ENCODE measurements at places on chromosomes 12 and 14. TPM values are rescaled to one million over a fixed set of nuclear protein-coding genes. Genes with fewer than 3 reads are reported as not detected.

- no peak for DNase-seq
- H3K4me3 ChIP-seq = no peak overlapping the region
- no peaks in the 10 kb centered on the region for H3K4me1 ChIP-seq
- H3K36me3 ChIP-seq = no peaks in the 10 kb centered on the region
- H3K27ac ChIP-seq = no peak overlapping the region
Measured at GRCh38 chr12:13718271-13718670, 263.1 kb downstream of the GRIN2B start.

DNA sequence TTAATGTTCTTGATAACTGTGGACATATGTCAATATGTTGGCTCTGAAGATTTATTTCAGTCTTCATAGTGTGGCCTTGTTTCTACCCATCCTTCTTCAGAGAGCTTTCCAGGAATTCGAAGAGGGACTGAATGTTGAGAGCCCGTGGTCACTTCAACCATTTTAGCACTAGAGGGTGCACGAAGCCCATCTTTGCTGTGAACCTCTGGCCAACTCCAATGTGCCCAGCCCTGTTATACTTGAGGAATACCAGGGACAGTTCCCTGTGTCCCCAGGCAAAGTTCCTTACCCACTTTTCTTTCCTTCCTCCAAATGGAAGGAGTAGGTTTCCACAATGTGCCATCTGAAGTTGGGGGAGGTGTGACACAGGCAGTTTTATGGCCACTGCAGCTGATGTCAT is 603.5 kb downstream of the RPL10L start:
- H3K4me3 ChIP-seq = no peak overlapping the region
- no peaks in the 10 kb centered on the region for H3K27me3 ChIP-seq
- no peak overlapping the region for H3K27ac ChIP-seq
- no peaks in the 10 kb centered on the region for H3K36me3 ChIP-seq
- no peaks in the 10 kb centered on the region for H3K4me1 ChIP-seq

- DNase-seq = no peak
- no peak overlapping the region for H3K4me3 ChIP-seq
- H3K27me3 ChIP-seq = no peaks in the 10 kb centered on the region
- H3K4me1 ChIP-seq = no peaks in the 10 kb centered on the region
- H3K36me3 ChIP-seq = peaks cover 86% of the 10 kb centered on the region
- no peak overlapping the region for H3K27ac ChIP-seq
Measured at GRCh38 chr12:131720921-131721320, 10.0 kb downstream of the SFSWAP start.

DNA sequence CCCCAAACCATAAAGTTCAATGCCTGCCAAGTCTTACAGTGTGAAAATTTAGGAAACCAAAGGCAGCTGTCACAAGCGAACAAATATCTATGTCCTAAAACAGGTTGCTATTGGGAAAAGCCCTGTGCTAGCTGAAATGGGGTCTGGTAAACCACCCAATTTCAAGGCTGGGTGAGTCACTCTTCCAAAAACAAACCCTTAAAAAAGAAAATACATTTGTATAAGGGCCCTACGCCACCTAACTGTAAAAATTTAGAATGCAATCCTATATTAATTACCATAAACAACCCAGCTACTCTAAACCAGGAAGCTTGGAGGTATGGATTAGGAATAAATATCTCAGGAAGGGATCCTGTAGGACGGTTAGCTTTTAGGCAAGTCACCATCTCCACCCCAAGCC is 32.1 kb downstream of the PRMT8 start:
- H3K27me3 ChIP-seq = peaks cover 7% of the 10 kb centered on the region
- H3K4me1 ChIP-seq = no peaks in the 10 kb centered on the region
- DNase-seq = no peak
- H3K27ac ChIP-seq = no peak overlapping the region

GRCh38 chr14:56154321-56154720 is 36.1 kb downstream of the PELI2 start:
- DNase-seq = no peak
- no peak overlapping the region for H3K4me3 ChIP-seq
- H3K27me3 ChIP-seq = no peaks in the 10 kb centered on the region
- H3K27ac ChIP-seq = no peak overlapping the region

DNA sequence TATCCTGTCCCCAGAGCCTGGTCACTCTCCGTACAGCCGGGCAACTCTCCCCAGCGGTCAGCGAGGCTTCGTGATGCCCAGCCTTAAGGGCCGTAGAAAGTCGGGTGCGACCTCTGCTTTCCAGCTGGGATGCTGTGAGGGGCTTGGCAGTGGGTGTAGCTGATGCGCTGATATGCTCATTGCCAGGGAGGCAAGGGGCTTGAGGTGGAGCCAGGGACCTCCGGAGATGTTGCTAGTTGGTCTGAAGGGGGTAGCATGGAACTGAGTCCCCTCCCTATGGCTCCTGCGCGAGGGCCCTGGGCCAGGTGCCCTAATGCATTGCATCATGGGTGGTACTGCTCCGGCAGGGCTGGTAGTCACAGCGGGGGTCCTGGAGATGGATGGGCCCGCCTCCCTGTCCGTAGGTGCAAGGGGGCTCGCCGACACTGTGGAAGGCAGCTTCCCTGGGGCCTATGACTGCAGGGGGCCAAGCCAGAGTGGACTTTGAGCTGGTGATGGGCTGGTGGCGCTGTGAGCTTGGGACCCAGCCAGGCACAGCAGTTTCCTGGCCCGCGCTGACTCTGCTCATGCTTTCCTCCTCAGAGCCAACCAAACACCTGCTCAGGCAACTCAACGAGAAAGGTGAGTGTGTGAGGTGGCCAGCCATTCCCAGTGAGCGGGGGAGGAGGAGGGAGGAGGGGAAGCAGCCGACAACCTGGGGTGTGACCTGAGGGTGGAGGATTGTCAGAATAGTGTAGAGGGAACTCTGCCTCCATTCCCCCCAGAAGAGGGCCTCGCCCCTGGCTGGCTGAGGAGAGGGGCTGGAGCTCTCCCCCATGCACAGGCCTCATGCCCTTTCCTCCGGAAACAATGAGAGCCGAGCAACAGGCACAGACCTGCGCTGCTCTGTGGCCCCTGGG is 32.3 kb downstream of the PLEKHG3 start:
- DNase-seq = no peak
- H3K27ac ChIP-seq = no peak overlapping the region

DNA sequence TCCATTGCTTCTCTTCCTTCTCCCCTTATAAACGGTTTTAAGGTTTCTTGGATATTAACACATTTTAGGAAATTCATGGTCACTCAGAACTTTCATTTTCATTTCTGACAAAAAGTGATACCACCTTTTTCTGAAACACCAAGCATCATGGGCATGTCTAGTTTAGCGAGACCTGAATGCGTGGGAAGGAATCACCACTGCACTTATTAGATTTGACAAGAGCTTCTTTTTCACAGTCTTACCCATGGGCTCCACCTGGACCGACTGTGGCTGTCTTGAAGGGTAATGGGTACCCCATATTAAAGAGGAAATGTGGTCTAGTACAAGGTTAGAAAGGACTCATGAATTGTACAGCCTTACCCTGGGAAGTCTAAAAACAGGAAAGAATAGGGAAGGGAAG is 95.4 kb downstream of the KCNK10 start:
- H3K4me3 ChIP-seq = no peak overlapping the region
- no peak overlapping the region for H3K27ac ChIP-seq
- no peaks in the 10 kb centered on the region for H3K4me1 ChIP-seq

DNA sequence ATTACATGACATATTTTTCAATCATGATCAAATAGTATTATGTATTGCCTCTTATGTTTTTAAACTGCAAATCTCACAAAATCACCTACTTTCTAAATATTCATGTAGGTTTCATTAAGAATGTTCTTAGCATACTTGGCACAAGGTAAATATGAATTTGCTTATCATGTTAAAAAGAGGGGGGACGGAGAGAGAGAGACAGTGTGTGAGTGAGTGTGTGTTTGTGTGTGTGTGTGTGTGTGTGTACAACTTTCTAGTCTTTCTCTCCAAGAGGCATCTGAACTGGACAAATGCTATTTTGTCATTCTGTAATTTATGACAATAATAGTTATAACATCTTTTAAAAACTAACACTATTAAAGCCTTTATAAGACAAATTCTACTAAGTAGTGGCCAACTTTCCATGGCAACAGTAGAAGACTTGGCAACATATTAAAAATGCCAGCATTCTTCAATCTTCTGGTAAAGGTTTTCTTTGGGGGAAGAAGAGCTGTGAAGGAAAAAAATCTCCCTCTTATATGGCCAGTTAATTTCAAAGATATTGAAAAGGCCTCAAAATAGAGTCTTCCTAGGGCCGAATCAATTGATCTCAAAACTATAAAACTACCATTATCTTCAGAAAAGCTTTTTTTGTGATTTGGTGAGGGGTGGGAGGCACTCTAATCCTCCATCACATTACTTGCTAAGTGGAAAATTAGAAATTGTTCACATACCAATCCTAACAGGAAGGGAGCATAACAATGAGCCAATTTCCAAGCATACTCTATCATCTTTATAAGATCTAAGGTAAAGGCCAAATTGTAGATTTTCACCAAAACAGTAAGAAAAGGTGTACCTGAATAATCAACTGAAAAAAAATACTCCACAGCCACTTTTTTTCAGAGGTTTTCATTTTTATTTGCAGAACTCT is 28.2 kb downstream of the CDK17 start:
- no peaks in the 10 kb centered on the region for H3K27me3 ChIP-seq
- H3K27ac ChIP-seq = no peak overlapping the region
- H3K4me3 ChIP-seq = no peak overlapping the region
- DNase-seq = no peak

The IL26 gene
- total RNA-seq = not detected

The INHBE gene
- total RNA-seq = 0.29 TPM

Measured in activated B cell treated with CpG ODN at 0.5 μM for 24 hours (primary cell).